ENCODE measurements at places on chromosomes 1 and 21.
A peak's percentile ranks its signal among the peaks of the same experiment; 100 is the strongest.

GRCh38 chr1:4166713-4167112 is 266.6 kb upstream of the C1orf174 start:
- no peak for DNase-seq

- DNase-seq, result peak; percentile 53
These were observed 56.5 kb upstream of the ADAR start for GRCh38 chr1:154664331-154665002.

GRCh38 chr21:35424122-35424521 is 375.0 kb upstream of the RUNX1 start:
- no peak for DNase-seq

- DNase-seq, result no peak
These were observed 39.4 kb upstream of the GADD45A start for GRCh38 chr1:67645495-67646144.

DNA sequence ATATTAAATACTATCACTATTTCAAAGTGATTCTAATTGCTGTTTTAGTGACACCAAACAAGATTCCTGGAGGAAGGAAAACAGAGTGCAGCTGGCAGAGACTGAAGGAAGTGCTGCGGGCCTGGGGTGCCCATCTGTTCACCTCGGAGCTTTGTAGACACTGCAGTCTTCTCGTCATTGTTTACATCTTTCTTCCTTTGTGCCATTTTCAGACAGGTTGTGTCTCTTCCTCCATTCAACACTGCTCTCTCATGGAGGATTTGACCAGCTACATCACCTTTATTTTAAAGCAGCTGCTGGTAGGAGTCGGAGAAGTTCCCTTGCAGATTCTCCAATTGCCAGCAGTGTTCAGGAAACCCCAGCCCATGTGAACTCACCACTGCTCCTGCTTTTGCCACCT is 37.3 kb downstream of the ABCA4 start:
- DNase-seq, result no peak

DNA sequence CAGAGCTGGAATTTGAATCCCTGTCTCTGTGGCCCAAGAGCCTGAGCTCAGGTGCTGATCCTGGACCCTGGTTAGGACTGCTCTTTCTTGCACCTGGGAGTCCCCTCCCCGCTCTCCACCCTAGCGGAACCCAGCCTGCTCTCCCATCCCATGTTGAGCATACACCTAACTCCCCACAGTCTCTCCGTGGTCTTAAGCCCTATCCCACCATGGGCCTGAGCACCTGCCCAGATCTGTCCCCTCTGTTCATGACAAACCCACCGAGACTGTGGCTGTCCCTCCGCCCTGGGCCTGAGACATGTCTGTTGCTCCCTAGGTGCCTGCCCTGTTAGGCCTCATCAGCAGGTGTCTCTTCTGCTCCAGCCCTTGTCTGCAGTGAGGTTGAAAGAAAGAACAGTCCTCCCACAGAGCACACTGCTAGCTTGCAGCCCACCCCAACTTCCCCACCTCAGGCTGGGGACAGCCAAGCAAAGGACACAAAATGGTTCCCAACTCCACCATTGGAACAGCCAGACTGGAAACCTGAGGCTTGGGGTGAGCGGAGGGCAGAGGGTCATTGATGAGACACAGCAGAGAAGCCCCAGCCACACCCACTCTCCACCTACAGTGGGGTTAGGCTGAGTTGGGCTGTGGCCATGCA is 118.5 kb downstream of the MATN1 start:
- no peak for DNase-seq

DNA sequence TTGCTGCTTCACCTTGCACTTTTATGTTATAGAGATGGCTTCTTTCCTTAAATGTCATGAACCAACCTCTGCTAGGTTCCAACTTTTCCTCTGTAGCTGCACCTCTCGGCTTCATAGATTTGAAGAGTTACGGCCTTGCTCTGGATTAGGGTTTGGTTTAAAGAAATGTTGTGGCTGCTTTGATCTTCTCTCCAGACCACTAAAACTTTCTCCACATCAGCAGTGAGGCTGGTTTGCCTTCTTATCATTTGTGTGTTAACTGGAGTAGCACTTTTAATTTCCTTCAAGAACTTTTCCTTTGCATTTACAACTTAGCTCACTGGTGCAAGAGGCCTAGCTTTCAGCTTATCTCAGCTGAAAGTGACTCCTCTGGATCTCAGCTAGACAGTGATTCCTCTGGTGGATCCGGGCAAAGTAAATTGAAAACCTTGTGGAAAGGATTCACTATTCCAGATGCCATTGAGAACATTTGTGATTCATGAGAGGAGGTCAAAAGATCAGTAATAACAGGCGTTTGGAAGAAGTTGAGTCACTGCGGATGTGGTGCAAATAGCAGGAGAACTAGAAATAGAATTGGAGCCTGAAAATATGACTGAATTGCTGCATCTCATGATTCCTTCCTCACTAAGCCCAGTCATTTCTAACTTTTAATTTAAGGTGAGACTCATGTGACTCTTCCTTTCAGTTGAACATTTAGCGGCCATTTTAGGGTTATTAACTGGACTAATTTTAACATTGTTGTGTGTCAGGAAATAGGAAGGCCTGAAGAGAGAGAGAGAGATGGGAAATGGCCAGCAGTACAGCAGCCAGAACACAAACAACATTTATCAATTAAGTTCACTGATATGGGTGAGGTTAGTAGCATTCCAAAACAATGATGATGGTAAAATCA is 16.2 kb upstream of the RGS1 start:
- DNase-seq, result no peak

DNA sequence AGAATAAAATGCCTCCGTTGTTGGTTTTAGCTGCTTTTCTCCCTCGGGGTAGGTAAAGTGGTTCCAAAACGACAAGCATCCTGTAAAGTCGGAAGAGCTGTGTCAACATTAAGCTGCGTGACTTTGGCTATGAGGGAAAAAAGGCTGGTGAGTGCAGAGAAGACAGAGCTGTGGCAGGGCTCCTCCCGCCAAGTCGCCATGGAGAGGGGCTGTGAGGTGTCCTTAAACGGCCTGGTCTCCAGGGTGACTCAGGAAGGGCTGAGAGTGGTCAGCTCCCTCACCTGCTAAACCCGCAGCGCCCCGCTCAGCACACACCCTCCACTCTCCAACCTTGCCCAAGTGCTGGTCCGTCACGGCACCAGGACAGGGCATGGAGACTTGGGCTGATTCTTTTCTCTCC is 91.6 kb upstream of the SAMD11 start:
- DNase-seq, result no peak

Data from hematopoietic multipotent progenitor cell treated with erythropoietin and hydrocortisone succinate and interleukin-3 and kit ligand, for 6 days (in vitro differentiated cells).